ENCODE measurements at places on chromosomes 11 and 22.

GRCh38 chr11:33110083-33110482 is 51.2 kb downstream of the CSTF3 start:
- DNase-seq = no peak

GRCh38 chr11:111388842-111389241 is 9.8 kb upstream of the POU2AF1 start:
- DNase-seq = no peak

- DNase-seq = no peak
These were observed 382.6 kb downstream of the INSC start for GRCh38 chr11:15497366-15497765.

DNA sequence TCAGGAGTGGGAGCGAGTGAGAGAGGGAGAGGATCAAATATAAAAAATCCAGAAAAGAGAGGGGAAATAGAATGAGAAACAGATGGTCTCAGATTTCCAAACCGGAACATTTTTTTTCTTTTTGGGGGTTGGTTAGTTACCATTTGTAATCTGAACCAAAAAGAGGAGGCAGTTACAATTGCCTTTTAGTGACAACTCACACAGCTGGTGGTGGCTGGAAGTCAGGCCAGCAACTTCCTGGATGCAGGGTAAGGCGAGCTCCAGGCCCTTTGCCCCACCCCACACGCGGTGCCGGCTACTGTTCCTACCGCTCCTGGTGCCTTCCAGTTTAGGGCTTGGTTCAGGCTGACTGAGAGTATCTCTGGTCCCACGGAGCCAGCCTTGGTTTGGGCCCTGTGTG is 21.0 kb upstream of the UBASH3B start:
- DNase-seq = peak; percentile 61

Data from M059J (cell line).